ENCODE measurements at places on chromosomes 11 and 22. TPM values are rescaled to one million over a fixed set of nuclear protein-coding genes. Genes with fewer than 3 reads are reported as not detected.

The GLYAT gene
- total RNA-seq, result not detected

- no peaks in the 10 kb centered on the region for H3K27me3 ChIP-seq
- H3K4me1 ChIP-seq, result no peaks in the 10 kb centered on the region
Measured at GRCh38 chr11:77320351-77320750, 18.9 kb upstream of the GDPD4 start.

The NRGN gene
- not detected for total RNA-seq

DNA sequence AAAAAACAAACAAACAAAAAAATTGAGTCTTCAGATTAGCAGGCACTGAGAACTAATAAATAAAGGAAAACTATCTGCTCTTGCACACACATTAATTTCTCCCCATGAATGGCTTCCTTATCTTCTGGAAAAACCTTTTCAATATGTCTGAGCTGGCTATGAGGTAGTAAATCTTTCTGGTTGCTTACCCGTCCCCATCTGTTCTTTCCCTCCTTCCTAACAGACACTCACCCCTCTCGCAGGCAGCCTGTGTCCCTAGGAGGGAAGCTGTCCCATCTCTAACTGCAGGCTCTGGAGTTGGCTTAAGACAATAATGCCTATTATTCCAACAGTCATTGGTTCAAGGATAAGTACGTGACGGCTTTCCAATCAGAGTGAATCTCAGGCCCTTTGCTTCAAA, 8.2 kb upstream of the SCUBE2 start:
- H3K27me3 ChIP-seq, result no peaks in the 10 kb centered on the region
- H3K4me1 ChIP-seq, result no peaks in the 10 kb centered on the region
- H3K36me3 ChIP-seq, result no peaks in the 10 kb centered on the region
- no peak overlapping the region for H3K27ac ChIP-seq
- DNase-seq, result no peak

GRCh38 chr11:70812472-70812871, 414.1 kb downstream of the CTTN start:
- no peak overlapping the region for H3K4me3 ChIP-seq
- H3K27ac ChIP-seq, result no peak overlapping the region
- no peaks in the 10 kb centered on the region for H3K4me1 ChIP-seq
- no peak for DNase-seq
- H3K36me3 ChIP-seq, result no peaks in the 10 kb centered on the region
- no peaks in the 10 kb centered on the region for H3K27me3 ChIP-seq

DNA sequence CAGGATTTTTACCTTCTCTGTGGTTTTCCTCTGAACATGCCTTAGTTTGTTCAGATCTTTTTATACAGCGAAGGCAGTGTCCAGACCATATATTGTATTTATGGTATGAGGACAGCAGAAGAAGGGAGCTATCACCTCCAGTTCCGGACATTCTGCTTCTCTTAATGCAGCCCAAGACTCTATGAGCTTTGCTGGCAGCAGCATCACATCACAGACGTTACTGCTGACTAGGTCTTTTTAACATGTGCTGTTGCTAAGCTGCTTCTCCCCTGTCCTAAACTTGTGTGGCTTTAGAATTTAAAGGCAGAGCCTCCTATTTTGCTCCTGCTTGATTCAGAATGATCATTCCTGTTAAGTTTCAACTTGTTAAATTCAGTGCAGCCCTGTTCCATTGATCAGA, 13.4 kb downstream of the MICAL2 start:
- H3K4me1 ChIP-seq, result no peaks in the 10 kb centered on the region
- H3K4me3 ChIP-seq, result no peak overlapping the region
- H3K27me3 ChIP-seq, result no peaks in the 10 kb centered on the region
- H3K27ac ChIP-seq, result peak overlapping the region; percentile 51
- H3K36me3 ChIP-seq, result no peaks in the 10 kb centered on the region

The OR4D5 gene
- not detected for total RNA-seq

GRCh38 chr11:17145972-17146371, 61.8 kb downstream of the PIK3C2A start:
- H3K4me1 ChIP-seq, result no peaks in the 10 kb centered on the region
- DNase-seq, result no peak
- no peaks in the 10 kb centered on the region for H3K27me3 ChIP-seq

DNA sequence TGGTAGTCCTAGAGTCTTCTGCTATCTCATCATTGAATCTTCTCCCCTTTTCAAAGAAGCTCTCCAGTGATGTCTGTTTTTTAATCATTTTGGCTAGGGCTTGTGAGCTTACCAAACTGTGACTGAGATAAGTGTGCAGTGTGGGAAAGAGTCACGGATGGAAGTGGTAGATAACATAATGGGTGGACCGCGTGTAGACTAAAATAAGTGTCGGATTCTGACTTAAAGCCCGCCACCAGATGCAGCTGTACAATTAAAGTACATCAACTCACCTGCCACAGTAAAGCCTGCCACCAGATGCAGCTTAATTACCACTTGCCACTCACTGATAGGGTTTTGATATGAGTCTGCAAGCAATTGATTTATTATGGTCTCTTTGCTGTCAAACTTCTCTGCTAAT, 581.5 kb downstream of the LRRC4C start:
- H3K4me1 ChIP-seq, result no peaks in the 10 kb centered on the region
- no peak for DNase-seq
- H3K27ac ChIP-seq, result no peak overlapping the region
- H3K27me3 ChIP-seq, result no peaks in the 10 kb centered on the region
- H3K4me3 ChIP-seq, result no peak overlapping the region
- H3K36me3 ChIP-seq, result no peaks in the 10 kb centered on the region

The PDGFB gene
- 4.7 TPM for total RNA-seq

DNA sequence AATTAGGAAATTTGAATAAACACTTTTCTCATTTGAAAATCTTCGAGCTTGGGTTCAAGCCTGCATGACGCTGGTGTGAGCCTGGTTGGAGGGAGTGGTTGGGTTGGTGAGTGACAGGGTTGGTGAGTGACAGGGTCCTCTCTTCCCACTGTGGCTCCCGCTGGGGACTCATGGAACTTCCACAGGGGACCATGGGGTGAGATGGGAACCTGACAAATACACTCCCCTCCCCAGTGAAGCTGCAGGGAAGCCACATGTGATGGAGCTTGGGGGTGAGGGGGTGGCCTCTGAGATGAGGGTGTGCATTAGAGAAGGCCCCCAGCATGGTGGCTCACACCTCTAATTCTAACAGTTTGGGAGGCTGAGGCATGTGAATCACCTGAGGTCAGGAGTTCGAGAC, 66.8 kb downstream of the RTL6 start:
- no peak overlapping the region for H3K4me3 ChIP-seq
- no peaks in the 10 kb centered on the region for H3K36me3 ChIP-seq
- H3K4me1 ChIP-seq, result no peaks in the 10 kb centered on the region
- no peaks in the 10 kb centered on the region for H3K27me3 ChIP-seq
- no peak for DNase-seq
- H3K27ac ChIP-seq, result no peak overlapping the region

The PTGDR2 gene
- 4.6 TPM for total RNA-seq

DNA sequence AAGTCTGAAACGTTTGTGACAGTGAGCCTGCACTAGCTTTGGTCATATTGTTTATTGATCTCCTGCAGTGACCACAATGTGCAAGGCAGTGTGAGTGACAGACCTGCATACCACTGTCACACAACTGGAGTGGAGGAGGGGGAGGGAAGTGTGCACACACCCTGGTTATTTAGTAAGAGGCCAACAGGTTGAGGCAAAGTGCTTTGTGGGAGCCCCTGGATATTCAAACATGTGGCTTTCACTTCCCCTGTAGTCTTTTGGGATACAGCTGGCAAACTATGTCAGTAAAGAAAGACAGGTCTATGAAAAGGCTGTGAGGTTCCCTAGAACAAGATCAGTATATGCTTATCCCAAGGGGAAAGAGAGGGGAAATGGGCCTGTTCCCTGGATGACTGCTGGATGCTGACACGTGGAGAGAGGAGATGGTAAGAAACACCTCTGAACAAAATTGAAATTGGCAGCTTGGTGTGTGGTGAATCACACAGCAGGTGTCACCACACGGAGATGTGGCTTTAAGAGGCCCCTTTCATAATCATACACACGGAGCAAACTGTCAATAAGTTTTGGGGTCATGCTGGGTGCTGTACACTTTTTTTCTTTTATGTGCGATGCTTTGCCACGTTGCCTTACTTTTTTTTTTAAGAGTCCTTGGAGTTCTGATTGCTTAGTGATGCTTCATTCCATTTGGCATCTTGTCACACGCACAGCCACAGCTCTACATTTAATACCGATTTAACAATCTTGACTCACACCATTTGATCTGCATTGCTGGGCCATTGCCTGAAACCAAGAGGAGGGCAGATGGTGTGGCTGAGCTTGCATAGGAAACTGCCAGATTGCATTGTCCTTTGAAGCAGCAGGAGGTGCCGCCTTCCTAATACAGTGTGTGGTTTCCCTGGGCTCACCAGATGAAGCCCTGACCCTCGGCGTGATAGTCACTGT, 11.3 kb downstream of the OSBP2 start:
- H3K27ac ChIP-seq, result no peak overlapping the region
- H3K4me1 ChIP-seq, result no peaks in the 10 kb centered on the region
- no peak for DNase-seq
- H3K4me3 ChIP-seq, result no peak overlapping the region
- no peaks in the 10 kb centered on the region for H3K27me3 ChIP-seq

- DNase-seq, result no peak
- no peaks in the 10 kb centered on the region for H3K36me3 ChIP-seq
- H3K4me3 ChIP-seq, result no peak overlapping the region
- H3K27me3 ChIP-seq, result no peaks in the 10 kb centered on the region
- H3K4me1 ChIP-seq, result no peaks in the 10 kb centered on the region
Measured at GRCh38 chr11:127619946-127620345, 619.4 kb upstream of the KIRREL3 start.

The FAU gene
- 161 TPM for total RNA-seq

The OR52I2 gene
- total RNA-seq, result not detected

DNA sequence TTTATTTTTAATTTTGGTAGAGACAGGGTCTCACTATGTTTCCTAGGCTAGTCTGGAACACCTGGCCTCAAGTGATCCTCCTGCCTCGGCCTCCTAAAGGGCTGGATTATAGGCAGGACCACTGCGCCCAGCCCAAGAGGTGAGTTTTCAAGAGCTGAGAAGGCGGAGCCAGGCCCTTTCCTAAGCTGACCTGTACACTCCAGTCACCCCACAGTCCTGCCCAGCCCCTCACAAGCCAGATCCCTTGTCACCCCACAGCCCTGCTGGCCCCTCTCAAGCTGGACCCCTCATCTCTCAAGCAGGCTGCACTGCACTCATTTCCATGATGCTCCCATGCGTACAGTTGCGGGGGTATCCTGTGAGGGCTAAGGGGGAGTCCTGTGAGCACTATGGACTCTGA, 2.9 kb downstream of the DENND6B start:
- H3K27ac ChIP-seq, result no peak overlapping the region
- DNase-seq, result no peak
- H3K36me3 ChIP-seq, result no peaks in the 10 kb centered on the region
- peaks cover 7% of the 10 kb centered on the region for H3K4me1 ChIP-seq

GRCh38 chr11:57502870-57503269, 12.6 kb downstream of the SLC43A1 start:
- no peaks in the 10 kb centered on the region for H3K27me3 ChIP-seq
- H3K36me3 ChIP-seq, result no peaks in the 10 kb centered on the region
- no peak for DNase-seq
- H3K4me3 ChIP-seq, result no peak overlapping the region
- H3K27ac ChIP-seq, result no peak overlapping the region
- no peaks in the 10 kb centered on the region for H3K4me1 ChIP-seq

The SLC7A4 gene
- total RNA-seq, result 0.35 TPM

- no peak overlapping the region for H3K27ac ChIP-seq
- H3K4me3 ChIP-seq, result no peak overlapping the region
- no peaks in the 10 kb centered on the region for H3K27me3 ChIP-seq
- DNase-seq, result no peak
Measured at GRCh38 chr11:27296497-27296896, 66.5 kb downstream of the CCDC34 start.

GRCh38 chr22:23116506-23117263, 25.1 kb downstream of the RSPH14 start:
- no peaks in the 10 kb centered on the region for H3K36me3 ChIP-seq
- H3K4me1 ChIP-seq, result no peaks in the 10 kb centered on the region
- H3K4me3 ChIP-seq, result no peak overlapping the region
- no peaks in the 10 kb centered on the region for H3K27me3 ChIP-seq

- no peak for DNase-seq
- no peak overlapping the region for H3K27ac ChIP-seq
- no peaks in the 10 kb centered on the region for H3K27me3 ChIP-seq
- no peaks in the 10 kb centered on the region for H3K4me1 ChIP-seq
Measured at GRCh38 chr11:130999992-131000770, 83.9 kb upstream of the SNX19 start.

GRCh38 chr22:49693416-49693815, 134.3 kb downstream of the BRD1 start:
- no peak overlapping the region for H3K4me3 ChIP-seq
- H3K27ac ChIP-seq, result no peak overlapping the region
- H3K27me3 ChIP-seq, result no peaks in the 10 kb centered on the region
- H3K4me1 ChIP-seq, result no peaks in the 10 kb centered on the region

GRCh38 chr22:47210686-47211085, 448.2 kb downstream of the TBC1D22A start:
- H3K27me3 ChIP-seq, result no peaks in the 10 kb centered on the region
- no peak overlapping the region for H3K27ac ChIP-seq
- no peaks in the 10 kb centered on the region for H3K4me1 ChIP-seq
- no peaks in the 10 kb centered on the region for H3K36me3 ChIP-seq

GRCh38 chr11:89203814-89204213, 26.1 kb downstream of the TYR start:
- no peak overlapping the region for H3K4me3 ChIP-seq
- no peaks in the 10 kb centered on the region for H3K36me3 ChIP-seq
- no peak overlapping the region for H3K27ac ChIP-seq
- no peak for DNase-seq

The SMIM35 gene
- total RNA-seq, result not detected

- H3K27me3 ChIP-seq, result no peaks in the 10 kb centered on the region
- H3K4me1 ChIP-seq, result peaks cover 10% of the 10 kb centered on the region
- peak; percentile 88 for DNase-seq
- peak overlapping the region; percentile 93 for H3K27ac ChIP-seq
- no peaks in the 10 kb centered on the region for H3K36me3 ChIP-seq
- H3K4me3 ChIP-seq, result peak overlapping the region; percentile 80
Measured at GRCh38 chr11:67288452-67289225, 464 bp upstream of the ANKRD13D start.

Data from uterus (tissue), 4 donors.